ENCODE measurements at places on chromosomes 3 and 15.

GRCh38 chr3:171311784-171312183 lies 148.4 kb downstream of the TNIK start:
- DNase-seq = peak; percentile 96

GRCh38 chr3:185960522-185961288 lies 22.9 kb upstream of the TRA2B start:
- no peak for DNase-seq

DNA sequence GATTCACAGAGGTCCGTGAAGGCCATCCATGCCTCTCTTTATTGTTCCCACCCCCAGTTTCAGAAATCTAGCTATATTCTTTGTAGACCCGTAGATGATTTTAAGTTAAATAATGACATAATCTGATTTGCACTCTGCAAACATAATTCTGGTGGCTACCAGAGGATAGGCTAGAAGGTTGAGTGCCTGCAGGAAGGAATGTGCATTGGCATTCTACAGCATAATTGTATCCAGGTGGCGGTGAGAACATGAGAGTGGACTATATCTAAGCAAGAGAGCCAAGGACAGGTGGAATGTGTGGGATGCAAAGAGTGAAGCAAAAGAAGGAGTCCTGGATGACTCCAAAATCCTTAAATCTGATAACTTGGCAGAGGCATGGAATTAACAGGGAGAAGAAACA lies 298.5 kb upstream of the MME start:
- DNase-seq = no peak

- no peak for DNase-seq
Measured at GRCh38 chr15:32778391-32779176, 60.8 kb downstream of the GREM1 start.
